Hippocampal formation (tissue), 2 donors: ENCODE measurements at places on chromosomes 5 and 9.

DNA sequence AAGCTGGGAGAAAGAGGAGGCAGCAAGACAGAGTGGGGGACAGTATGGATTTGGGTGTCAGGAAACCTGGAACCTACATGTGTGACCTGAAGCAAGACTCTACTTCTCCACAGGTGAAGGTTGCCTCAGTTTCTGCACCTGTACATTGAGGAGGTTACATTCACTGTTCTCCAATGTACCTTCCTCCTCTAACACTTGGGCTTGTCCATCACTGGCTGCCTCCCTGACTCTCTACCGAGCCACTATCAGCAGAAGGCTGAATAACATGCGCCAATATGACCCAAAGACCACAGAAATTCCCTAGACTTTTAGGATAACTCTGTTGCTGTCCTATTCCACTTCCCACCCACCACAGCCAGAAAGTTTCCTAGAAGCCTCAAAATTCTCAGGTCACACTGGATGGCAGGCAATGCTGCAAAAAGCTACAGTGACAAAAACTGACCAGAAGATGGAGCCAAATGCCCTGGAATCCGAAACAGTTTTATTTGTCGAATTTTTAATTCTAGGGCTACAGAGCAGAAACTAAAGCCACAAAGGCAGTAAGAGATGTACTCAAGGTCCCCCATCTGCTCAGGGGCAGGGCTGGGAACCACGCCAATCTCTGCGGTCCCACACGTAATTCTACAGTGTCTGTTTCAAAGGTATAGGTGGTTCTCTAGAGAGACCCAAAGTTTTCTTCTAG, 64.4 kb downstream of the FAM114A2 start:
- DNase-seq: peak; percentile 39

- DNase-seq: no peak
These were observed 1.7 kb downstream of the ADRA1B start for GRCh38 chr5:159917994-159918393.

DNA sequence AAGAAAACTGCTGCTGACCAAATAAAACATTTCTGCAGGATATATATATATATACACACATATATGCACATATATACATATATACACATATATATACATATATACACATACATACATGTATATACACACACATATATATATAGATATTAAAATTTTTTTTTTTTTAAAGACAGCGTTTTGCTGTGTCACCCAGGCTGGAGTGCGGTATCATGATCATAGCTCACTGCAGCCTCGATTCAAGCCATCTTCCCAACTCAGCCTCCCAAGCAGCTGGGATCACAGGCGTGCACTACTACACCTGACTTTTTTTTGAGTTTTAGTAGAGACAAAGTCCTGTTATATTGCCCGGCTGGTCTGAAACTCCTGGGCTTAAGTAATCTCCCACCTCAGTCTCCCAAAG, 2.7 kb downstream of the MRPL22 start:
- DNase-seq: no peak

GRCh38 chr9:2093920-2094597, 78.9 kb downstream of the SMARCA2 start:
- DNase-seq: no peak

GRCh38 chr5:177343777-177344176, 7.7 kb downstream of the LMAN2 start:
- no peak for DNase-seq

GRCh38 chr9:121853617-121854395, 202.4 kb downstream of the DAB2IP start:
- DNase-seq: no peak

- no peak for DNase-seq
These were observed 435.6 kb upstream of the CDH9 start for GRCh38 chr5:27474047-27474309.

- DNase-seq: no peak
These were observed 6.8 kb downstream of the TENT4A start for GRCh38 chr5:6719896-6720560.

DNA sequence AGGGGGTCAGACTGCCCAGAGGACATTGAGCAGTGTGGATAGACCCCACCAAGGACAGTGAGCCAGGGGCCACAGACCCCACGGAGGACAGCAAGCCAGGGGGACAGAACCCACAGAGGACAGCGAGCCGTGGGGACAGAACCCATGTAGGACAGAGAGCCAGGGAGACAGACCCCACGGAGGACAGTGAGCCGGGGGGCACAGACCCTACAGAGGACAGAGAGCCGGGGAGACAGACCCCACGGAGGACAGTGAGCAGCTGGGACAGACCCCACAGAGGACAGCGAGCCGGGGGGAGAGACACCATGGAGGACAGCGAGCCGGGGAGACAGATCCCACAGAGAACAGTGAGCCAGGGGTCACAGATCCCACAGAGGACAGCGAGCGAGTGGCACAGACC, 3.4 kb upstream of the ZDHHC11 start:
- no peak for DNase-seq

- no peak for DNase-seq
These were observed 48.6 kb downstream of the FOXI1 start for GRCh38 chr5:170154297-170154696.

DNA sequence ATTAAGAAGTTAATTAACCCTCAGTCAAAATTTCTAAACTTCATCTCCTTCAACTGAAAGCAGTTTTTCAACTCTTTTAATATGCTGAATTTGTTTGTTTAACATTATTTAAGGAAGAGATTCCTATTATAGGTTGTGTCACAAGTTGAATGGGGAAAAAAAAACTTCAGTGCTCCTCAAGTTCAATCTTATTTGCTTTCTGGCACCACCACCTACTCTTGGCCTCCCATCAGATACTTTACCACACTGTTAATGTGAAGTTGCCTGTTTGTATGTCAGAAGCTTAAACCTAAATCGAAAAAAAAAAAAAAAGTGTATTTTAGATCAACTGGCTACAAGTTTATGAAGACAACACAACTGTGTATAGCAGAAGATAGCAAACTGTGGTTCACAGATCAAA, 4.1 kb upstream of the DOCK2 start:
- DNase-seq: no peak

- DNase-seq: no peak
These were observed 3.4 kb upstream of the DCTN4 start for GRCh38 chr5:150762211-150762610.

DNA sequence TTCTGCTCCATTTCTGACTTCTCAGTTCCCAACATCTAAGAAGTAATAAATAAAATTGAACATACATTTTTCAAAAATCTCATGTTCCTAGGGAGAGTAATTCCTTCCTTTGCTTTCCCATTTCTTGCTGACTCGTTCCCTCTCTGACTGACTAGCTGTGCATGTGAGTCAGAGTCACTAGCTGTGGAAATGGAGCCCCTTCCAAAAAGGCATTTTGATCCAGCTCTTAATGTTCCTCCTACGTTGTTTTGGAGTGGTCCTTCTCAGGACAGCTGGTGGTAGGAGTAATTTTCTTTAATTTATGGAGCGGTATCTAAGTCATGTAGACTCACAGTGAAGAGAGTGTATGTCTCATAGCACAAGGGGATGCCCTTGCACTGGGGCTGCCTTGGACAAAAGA, 460.2 kb downstream of the GADD45G start:
- no peak for DNase-seq
